CD4-positive, alpha-beta T cell treated with Interleukin-15 for 4 hours (primary cell): ENCODE measurements at places on chromosomes 3 and 15.

GRCh38 chr3:5463991-5464390, 276.5 kb downstream of the EDEM1 start:
- no peak for DNase-seq

DNA sequence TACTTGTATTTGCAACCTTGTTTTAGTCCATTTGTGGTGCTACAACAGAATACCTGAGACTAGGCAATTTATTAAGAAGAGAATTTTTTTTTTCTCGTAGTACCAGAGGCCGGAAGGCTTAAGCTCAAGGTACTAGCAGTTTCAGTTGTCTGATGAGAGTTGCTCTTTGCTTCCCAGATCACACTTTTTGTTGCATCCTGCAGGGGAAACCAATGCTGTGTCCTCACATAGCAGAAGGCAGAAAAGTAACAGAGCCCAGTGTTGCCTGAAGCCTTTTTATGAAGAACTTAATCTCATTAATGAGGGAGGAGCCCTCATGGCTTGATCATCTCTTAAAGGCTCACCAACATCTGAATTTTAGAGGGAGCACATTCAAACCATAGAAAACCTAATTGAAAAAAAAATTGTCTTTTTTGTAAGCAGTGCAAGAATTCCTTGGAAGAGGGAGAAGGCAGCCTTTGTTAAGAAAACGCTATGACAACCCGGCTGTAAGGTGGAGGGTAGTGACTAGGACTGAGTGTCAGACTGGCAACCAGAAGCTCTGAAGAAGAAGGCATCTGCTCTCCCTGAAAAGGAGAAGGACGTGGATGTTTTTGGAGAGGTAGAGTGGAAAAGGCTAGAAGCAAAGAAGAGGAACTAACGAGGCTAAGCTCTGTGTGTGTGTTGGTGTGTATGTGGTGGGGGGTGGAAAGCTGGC, 1245.3 kb downstream of the ROBO2 start:
- no peak for DNase-seq

DNA sequence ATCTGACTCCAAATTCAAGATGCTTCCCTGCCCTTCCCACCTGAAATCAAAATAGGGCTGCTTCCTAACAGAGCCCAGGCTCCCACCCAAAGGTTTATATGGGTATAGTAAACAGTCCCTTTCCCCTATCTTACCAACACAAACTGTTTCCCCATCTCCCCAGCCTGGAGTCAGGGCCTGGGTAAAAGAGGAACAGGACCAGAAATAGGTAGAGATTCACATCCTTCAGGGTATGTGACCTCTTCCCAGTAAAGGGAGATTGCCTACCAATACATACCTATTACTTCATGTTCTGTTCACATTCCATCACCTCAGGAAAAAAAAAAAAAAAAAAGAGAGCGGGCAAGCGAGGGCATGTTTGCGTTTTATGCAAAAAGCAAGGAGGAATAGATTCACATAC, 9.7 kb upstream of the SHF start:
- DNase-seq = no peak

DNA sequence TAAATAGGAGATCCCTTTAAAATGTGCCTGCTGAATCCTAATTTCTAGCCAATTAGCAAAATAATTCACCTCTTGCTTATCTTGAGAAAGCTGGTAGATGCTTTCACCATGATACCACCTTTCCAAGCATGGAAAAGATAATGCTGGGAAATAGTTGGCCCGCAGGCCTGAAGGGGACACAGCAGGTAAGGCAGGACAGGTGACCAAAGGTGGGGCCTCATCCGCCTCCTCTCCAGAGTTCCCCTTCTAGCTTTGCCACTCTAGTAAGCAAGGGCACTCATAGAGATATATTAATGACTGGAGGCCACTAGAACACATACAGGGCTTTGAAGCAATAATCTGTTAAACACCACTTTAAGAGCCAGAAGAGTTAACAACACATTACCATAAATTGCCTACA, 45.5 kb downstream of the SATB1 start:
- DNase-seq = no peak

- no peak for DNase-seq
Measured at GRCh38 chr3:110362751-110363150, 708.9 kb upstream of the NECTIN3 start.
